Activated naive CD8-positive, alpha-beta T cell treated with anti-CD3 and anti-CD28 coated beads for 36 hours (primary cell): ENCODE measurements at places on chromosomes 3 and 15. TPM values are rescaled to one million over a fixed set of nuclear protein-coding genes. Genes with fewer than 3 reads are reported as not detected.

Gene TMOD2
- 4.8 TPM for total RNA-seq

DNA sequence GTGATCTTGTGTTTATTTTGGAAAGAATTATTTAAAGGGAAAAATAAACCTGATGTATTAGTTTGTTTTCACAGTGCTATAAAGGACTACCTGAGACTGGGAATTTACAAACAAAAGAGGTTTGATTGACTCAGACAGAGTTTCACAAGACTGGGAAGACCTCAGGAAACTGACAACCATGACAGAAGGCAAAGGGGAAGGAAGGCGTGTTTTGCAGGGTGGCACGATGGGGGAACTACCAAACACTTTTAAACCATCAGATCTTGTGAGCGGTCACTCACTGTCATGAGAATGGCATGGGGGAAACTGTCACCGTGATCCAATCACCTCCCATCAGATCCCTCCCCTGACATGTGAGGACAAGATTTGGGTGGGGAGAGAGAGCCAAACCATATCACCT, 87.0 kb downstream of the TP63 start:
- H3K27me3 ChIP-seq: no peaks in the 10 kb centered on the region
- no peak overlapping the region for H3K4me3 ChIP-seq
- no peak overlapping the region for H3K27ac ChIP-seq
- peaks cover 2% of the 10 kb centered on the region for H3K4me1 ChIP-seq

DNA sequence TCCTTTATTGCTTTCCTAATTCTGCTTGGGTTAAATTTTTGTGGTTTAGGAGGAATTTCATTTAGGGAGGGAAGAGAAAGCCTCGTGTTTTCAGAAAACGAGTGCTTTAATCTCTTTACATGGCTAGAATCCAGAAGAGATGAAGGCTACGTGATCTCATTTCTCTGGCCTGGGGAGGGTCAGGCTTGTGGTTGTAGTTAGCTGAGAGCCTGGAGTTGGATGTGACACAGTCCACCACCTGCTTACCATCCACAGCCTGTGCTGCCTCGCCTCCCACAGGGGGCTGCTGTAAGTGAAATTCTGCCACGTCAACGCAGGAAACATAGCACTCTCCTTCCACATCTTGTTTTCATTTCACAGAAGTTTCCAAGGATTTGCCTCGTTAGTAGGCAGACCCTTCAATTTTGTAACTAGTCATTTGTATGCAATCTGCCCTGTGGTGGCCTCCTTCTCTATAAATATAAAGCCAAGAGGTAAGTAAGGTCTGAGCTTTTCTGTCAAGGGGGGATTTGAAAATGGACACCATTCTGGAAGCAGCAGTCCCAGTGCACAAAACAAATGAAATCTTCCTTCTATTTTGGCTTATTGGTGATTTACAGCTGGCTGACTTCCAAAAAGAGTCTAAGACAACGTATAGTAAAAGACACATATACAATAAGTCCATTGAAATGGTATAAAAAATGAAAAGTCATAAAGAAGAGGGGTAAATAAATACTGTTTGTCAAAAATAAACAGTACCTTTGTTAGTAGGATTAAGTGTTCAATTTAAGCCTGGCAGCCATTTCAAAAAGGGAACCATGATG, 3.4 kb downstream of the GXYLT2 start:
- DNase-seq: no peak
- H3K4me1 ChIP-seq: peaks cover 23% of the 10 kb centered on the region
- H3K4me3 ChIP-seq: no peak overlapping the region
- peaks cover 73% of the 10 kb centered on the region for H3K27me3 ChIP-seq

DNA sequence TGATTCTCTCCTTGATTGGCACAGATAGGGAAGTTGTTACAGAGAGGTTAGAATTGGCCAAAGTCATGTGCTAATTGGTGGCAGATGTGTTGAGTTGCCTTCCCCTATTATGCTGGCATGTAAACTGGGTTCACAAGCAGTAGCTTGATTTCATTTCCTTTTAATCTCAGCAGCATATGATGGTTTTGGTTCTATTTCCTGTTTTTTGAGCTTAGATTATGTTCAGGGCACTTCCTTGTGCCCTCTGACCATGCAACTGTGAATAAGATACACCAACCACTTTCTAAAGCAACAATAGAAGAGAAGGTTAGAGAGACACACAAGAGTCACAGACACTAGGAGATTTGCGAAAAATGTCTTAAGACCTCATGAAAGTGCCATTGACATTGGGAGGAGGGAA, 16.5 kb downstream of the HPS3 start:
- DNase-seq: no peak
- H3K4me3 ChIP-seq: no peak overlapping the region
- H3K36me3 ChIP-seq: peaks cover 27% of the 10 kb centered on the region

Gene MESP2
- total RNA-seq: not detected
